ENCODE measurements at places on chromosomes 7 and 10. TPM values are rescaled to one million over a fixed set of nuclear protein-coding genes. Genes with fewer than 3 reads are reported as not detected.

CTTNBP2 gene
- total RNA-seq, result 5.4 TPM

OR13A1 gene
- not detected for total RNA-seq

GCK gene
- total RNA-seq, result 0.34 TPM

NEUROG3 gene
- not detected for total RNA-seq

SSC4D gene
- total RNA-seq, result 1.1 TPM

SLC26A3 gene
- total RNA-seq, result 0.54 TPM

CALML5 gene
- total RNA-seq, result not detected

TRIL gene
- not detected for total RNA-seq

Measured in HCT116 (cell line).